Adrenal gland (tissue), 19 donors: ENCODE measurements at places on chromosomes 7 and 10. TPM values are rescaled to one million over a fixed set of nuclear protein-coding genes. Genes with fewer than 3 reads are reported as not detected.

DNA sequence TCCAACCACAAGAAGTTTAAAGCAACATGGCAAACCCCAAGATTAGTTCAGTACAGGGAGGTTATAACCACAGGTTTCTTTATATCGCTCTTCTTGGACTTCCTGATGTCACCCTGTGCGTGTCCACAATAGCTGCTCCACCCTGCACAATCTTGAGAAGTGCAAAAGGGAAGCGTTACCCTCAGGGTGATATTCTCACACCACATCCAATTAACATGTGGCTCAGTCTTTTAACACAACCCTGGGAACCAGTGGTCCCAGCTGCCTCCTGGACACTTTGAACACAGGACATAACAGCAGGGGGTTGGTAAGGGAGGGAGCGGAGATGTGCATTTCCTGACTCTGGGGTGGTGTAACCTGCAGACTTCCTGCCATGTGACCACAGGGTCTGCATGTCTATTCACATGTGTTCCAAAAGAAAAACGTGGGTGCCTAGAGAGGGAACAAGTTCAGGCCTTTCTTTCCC is 64.6 kb downstream of the GSAP start:
- H3K27ac ChIP-seq: no peak overlapping the region
- no peak overlapping the region for H3K4me3 ChIP-seq
- peaks cover 7% of the 10 kb centered on the region for H3K36me3 ChIP-seq
- H3K4me1 ChIP-seq: no peaks in the 10 kb centered on the region

DNA sequence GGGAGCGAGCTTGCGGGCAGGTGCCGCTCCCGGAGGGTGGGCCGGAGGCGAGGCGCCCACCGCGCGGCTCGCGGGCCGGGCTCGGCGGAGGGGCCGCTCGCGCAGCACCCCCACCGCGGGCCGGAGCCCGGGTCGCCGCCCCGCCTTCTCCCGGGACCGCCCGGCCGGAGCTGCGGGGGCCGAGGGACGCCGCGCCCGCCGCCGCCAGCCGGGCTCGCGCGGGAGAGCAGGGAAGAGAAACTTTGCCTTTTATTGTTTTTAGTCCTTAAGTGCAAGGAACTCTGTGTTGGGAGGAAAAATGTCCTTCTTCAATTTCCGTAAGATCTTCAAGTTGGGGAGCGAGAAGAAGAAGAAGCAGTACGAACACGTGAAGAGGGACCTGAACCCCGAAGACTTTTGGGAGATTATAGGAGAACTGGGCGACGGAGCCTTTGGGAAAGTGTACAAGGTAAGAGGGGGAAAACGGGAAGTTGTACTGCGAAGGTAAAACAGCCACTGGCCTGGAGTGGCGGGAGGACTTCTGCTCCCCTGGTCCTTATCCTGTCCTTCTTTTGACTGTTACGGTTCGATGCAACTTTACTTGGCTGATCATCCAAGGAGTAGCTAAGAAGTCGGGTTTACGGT is 620 bp downstream of the SLK start:
- peak; percentile 34 for DNase-seq
- H3K4me1 ChIP-seq: peaks cover 38% of the 10 kb centered on the region
- H3K36me3 ChIP-seq: no peaks in the 10 kb centered on the region
- H3K27ac ChIP-seq: peak overlapping the region; percentile 98
- H3K27me3 ChIP-seq: no peaks in the 10 kb centered on the region
- H3K4me3 ChIP-seq: peak overlapping the region; percentile 52

GRCh38 chr10:43272030-43272429 is 5.2 kb upstream of the RASGEF1A start:
- H3K4me3 ChIP-seq: no peak overlapping the region
- H3K4me1 ChIP-seq: no peaks in the 10 kb centered on the region
- no peaks in the 10 kb centered on the region for H3K36me3 ChIP-seq

- H3K36me3 ChIP-seq: no peaks in the 10 kb centered on the region
- H3K27me3 ChIP-seq: no peaks in the 10 kb centered on the region
- no peak for DNase-seq
- H3K4me3 ChIP-seq: no peak overlapping the region
Measured at GRCh38 chr7:30451539-30452279, 26.9 kb downstream of the NOD1 start.

GRCh38 chr7:128920913-128921582 is 10.5 kb upstream of the KCP start:
- peaks cover 6% of the 10 kb centered on the region for H3K27me3 ChIP-seq
- H3K36me3 ChIP-seq: no peaks in the 10 kb centered on the region
- DNase-seq: no peak
- H3K4me1 ChIP-seq: no peaks in the 10 kb centered on the region

- no peak overlapping the region for H3K4me3 ChIP-seq
- no peaks in the 10 kb centered on the region for H3K36me3 ChIP-seq
- no peaks in the 10 kb centered on the region for H3K27me3 ChIP-seq
- H3K4me1 ChIP-seq: no peaks in the 10 kb centered on the region
Measured at GRCh38 chr7:98323597-98324322, 42.3 kb downstream of the BRI3 start.

- no peaks in the 10 kb centered on the region for H3K36me3 ChIP-seq
- H3K27me3 ChIP-seq: no peaks in the 10 kb centered on the region
- H3K4me3 ChIP-seq: no peak overlapping the region
- H3K4me1 ChIP-seq: no peaks in the 10 kb centered on the region
Measured at GRCh38 chr7:110677405-110677804, 413.5 kb upstream of the LRRN3 start.

DNA sequence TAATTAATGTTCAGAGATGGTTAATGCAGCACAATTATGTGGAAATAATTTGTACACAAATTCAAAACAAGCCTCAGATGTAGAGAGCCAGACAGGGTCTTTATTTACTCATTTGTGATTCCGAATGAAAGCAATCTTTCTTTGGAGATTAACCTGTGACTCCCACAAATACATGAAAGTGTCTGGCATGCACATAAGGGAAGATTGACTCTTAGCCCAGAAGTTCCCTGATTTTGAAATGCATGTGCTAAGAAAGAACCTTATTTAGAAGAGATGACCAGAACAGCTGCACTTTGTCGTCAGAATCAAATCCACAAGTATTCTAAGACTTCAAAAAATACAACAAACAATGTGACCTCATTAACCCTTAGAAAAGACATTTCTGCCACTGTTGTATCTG is 45.1 kb downstream of the RNLS start:
- no peaks in the 10 kb centered on the region for H3K27me3 ChIP-seq
- no peaks in the 10 kb centered on the region for H3K36me3 ChIP-seq
- peak overlapping the region; percentile 13 for H3K27ac ChIP-seq

GRCh38 chr10:50224330-50224952 is 26.9 kb downstream of the ASAH2 start:
- DNase-seq: no peak
- H3K4me3 ChIP-seq: no peak overlapping the region
- no peak overlapping the region for H3K27ac ChIP-seq
- H3K27me3 ChIP-seq: peaks cover 9% of the 10 kb centered on the region
- no peaks in the 10 kb centered on the region for H3K36me3 ChIP-seq

DNA sequence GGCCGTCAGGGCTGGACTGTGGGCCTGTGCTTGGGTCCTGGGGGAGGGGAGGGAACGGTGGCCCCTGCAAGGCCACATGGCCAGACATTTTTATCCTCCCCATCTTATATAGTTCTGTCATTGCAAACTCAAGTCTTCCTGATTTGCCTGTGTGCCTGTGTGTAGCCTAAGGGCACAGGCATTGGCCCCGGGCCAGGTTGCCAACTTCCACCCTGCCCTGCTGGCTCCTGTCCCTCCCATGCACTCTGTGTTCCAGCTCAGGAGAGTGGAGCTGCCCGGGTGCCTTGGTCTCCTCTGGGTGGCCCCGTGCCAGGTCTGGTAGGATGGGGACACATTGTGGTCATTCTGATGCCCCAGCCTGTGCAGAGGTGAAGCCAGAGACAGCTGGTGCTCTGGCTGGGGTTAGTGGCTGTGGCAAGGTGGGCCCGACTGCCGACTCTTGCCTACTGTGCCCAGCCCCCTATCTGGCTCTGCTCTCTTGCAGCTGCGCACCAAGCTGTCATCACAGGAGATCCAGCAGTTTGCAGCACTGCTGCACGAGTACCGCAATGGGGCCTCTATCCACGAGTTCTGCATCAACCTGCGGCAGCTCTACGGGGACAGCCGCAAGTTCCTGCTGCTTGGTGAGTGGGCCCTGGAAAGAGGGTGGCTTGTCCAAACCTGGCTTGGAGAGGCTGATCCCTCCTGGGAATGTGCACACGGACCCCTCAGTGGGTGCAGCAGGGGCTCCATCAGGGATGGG is 14.8 kb downstream of the NACAD start:
- DNase-seq: no peak
- H3K4me1 ChIP-seq: no peaks in the 10 kb centered on the region
- peaks cover 75% of the 10 kb centered on the region for H3K36me3 ChIP-seq
- no peaks in the 10 kb centered on the region for H3K27me3 ChIP-seq

DNA sequence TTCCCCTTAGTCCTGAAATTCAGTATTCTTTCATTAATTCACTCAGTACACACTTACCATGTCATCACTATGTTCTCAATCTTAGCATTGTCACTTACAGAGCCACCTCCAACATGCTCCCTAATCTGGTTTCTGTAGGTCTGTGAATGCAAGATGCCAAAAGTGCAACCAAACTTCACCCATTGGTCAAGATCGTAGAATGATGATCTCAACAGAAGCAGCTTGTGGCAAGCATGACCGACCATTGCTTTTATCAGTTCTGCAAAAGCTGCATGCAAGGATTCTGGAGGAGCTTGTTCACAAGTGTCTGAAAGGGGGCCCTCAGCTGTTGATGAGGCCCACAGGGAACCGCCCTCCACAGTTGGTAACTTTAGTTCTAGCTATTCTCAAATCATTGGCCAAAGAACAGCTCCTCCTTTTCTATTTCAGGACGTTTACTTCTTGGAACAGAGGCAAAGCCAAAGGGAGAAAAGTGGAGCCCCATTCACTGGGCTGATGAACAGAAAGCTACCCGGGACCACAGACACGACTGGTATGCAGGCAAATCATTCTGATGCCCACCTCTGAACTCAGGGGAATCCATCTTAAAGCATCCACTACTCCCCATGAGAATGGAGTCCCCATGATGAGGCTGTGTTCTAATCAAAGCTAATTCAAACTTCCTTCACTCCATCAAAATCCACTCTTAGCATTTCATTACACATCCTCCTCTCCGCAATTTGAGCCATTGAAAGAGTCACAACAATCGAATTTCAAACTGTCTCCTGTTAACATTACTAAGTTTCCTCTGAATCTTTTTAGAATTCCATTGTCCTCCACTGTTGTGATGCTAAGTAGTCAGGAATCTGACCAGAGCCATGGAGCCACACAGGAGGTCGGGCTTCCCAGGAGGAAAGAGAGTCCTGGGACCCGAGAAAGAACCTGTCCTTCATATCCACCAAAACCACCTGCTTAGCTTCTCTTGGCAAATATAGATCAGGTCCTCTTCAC is 13.9 kb downstream of the GRB10 start:
- DNase-seq: no peak
- no peak overlapping the region for H3K4me3 ChIP-seq
- no peaks in the 10 kb centered on the region for H3K36me3 ChIP-seq
- no peak overlapping the region for H3K27ac ChIP-seq
- peaks cover 8% of the 10 kb centered on the region for H3K4me1 ChIP-seq
- H3K27me3 ChIP-seq: no peaks in the 10 kb centered on the region

DNA sequence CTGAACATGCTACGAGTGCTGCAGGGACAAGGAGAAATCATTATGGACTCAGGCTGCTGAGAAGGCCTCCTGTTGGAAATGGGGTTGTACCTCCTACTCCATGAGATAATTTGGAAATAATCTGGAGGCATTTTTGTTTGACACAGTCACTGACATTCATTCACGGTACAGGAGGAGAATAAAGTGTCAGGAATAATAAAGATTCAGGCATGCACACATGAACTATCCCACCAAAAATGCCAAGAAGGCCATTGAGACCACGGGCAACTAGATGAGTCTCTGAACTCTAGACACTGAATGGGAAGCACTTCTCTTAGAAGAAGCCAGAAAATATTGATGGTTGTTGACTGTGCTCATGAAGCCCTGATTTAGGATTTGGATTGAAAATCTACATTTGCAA is 220.9 kb upstream of the HABP2 start:
- no peaks in the 10 kb centered on the region for H3K36me3 ChIP-seq
- H3K27ac ChIP-seq: no peak overlapping the region
- no peaks in the 10 kb centered on the region for H3K27me3 ChIP-seq
- peaks cover 2% of the 10 kb centered on the region for H3K4me1 ChIP-seq

GRCh38 chr10:124644771-124645415 is 99.3 kb downstream of the FAM53B start:
- H3K4me1 ChIP-seq: peaks cover 57% of the 10 kb centered on the region
- peak overlapping the region; percentile 87 for H3K27ac ChIP-seq
- H3K36me3 ChIP-seq: no peaks in the 10 kb centered on the region
- DNase-seq: no peak

- H3K27me3 ChIP-seq: no peaks in the 10 kb centered on the region
- H3K27ac ChIP-seq: no peak overlapping the region
- H3K4me3 ChIP-seq: no peak overlapping the region
- peaks cover 4% of the 10 kb centered on the region for H3K4me1 ChIP-seq
- no peaks in the 10 kb centered on the region for H3K36me3 ChIP-seq
- DNase-seq: no peak
Measured at GRCh38 chr7:139588632-139589031, 65.1 kb downstream of the CLEC2L start.

DNA sequence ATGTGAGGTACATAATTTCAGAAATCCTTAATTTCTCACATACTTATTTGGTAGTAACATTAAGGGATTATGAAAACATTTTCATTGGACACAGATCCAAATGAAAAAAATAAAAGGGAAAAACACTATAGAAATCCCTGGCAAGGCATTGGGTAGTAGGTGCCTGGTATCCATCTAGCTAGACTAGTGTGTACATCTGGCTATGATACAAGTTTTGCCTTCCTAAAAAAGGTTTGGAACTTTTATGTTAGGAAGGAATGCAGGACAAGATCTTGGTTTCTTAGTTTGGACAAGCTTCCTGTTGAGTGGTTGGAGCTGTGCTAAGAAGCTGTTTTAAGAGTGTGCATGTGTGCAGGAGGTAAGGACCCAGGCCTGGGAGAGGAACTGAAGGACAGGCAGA is 252.3 kb upstream of the GLI3 start:
- H3K4me3 ChIP-seq: no peak overlapping the region
- no peak overlapping the region for H3K27ac ChIP-seq
- H3K27me3 ChIP-seq: no peaks in the 10 kb centered on the region
- DNase-seq: no peak
- peaks cover 8% of the 10 kb centered on the region for H3K4me1 ChIP-seq

- H3K27ac ChIP-seq: no peak overlapping the region
- peaks cover 6% of the 10 kb centered on the region for H3K4me1 ChIP-seq
- H3K4me3 ChIP-seq: no peak overlapping the region
- no peaks in the 10 kb centered on the region for H3K27me3 ChIP-seq
- no peak for DNase-seq
Measured at GRCh38 chr7:75655536-75655935, 83.2 kb downstream of the HIP1 start.

The TAS2R39 gene
- not detected for total RNA-seq

The FRG2B gene
- not detected for total RNA-seq

The MMRN2 gene
- total RNA-seq: 20.9 TPM

The TLX1 gene
- total RNA-seq: not detected

The LIPJ gene
- total RNA-seq: not detected
